H9 (cell line): ENCODE measurements at places on chromosomes 6 and 20.

- DNase-seq, result no peak
Observed at GRCh38 chr6:31557443-31558317, 10.3 kb downstream of the NFKBIL1 start.

DNA sequence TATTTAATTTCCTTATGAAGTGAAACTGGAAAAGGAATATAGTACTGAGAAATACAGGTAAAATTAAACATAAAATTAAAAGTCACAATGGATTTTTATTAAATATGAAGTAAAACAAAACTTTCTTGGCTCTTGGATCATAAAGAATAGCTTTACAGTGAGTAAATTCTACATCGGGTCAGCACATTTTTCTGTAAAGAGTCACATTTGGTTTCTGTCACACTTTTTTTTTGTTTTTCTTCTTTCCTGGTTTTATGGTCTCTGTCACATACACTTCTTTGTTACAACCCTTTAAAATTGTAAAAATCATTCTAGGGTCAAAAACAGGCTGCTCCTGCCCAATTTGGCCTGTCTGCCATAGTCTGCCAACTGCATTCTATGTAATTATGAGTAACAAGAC is 254.4 kb upstream of the POU3F2 start:
- no peak for DNase-seq

- DNase-seq, result no peak
Observed at GRCh38 chr20:14888134-14888533, 550.7 kb upstream of the FLRT3 start.

DNA sequence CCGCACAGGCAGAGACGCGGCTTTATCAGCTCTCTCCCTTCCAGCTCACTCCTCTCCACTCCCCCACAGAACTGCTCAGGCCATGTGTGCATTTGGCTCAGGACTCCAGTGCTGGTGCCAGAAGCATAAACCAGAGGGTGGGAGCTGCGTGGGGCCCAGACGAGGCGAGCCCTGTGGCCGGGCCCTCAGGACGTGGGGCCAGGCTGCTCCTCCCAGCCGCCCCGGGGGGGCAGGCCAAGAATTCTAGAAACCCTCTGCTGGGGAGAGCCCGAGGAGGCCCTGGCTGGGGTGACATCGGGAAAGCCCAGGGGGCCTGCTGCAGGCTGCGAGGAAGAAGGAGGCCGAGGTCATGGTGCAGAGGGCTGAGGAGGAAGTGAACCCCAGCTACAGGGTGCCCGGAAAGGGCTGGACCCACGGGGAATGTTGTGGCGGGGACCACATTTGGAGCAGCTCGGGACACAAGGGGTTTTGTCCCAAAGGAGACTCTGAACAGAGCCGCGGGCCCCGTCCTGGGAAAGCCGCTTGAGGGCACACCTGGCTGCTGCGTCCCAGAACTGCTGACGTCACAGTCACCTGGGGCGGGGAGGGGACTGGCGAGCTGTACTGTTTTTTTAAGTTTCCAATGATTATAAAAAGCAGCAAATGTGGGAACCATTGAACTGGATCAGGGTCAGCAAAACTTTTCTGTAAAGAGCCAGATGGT is 107.1 kb downstream of the BANF2 start:
- DNase-seq, result peak; percentile 74
